ENCODE measurements at places on chromosomes 12 and 14.
A peak's percentile ranks its signal among the peaks of the same experiment; 100 is the strongest.

- no peak for DNase-seq
Observed at GRCh38 chr14:22296722-22297121, 292.3 kb downstream of the DAD1 start.

DNA sequence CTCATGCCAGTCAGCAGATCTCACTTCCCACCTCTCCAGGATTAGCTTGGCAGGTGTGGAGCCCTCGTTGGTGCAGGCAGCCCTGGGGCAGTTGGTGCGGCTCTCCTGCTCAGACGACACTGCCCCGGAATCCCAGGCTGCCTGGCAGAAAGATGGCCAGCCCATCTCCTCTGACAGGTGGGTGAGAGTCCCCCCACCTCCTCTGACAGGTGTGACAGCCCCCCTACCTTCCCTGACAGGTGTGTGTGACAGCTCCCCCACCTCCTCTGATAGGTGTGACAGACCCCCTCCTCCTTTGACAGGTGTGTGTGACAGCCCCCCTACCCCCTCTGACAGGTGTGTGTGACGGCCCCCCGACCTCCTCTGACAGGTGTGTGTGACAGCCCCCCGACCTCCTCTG lies 26.3 kb downstream of the PAPLN start:
- peak; percentile 68 for DNase-seq

GRCh38 chr12:57237596-57237931 lies 8.1 kb downstream of the SHMT2 start:
- DNase-seq = no peak

- no peak for DNase-seq
Observed at GRCh38 chr14:54489731-54490444, 1.1 kb upstream of the GMFB start.

GRCh38 chr14:63454863-63455622 lies 88.1 kb downstream of the PPP2R5E start:
- DNase-seq = no peak

DNA sequence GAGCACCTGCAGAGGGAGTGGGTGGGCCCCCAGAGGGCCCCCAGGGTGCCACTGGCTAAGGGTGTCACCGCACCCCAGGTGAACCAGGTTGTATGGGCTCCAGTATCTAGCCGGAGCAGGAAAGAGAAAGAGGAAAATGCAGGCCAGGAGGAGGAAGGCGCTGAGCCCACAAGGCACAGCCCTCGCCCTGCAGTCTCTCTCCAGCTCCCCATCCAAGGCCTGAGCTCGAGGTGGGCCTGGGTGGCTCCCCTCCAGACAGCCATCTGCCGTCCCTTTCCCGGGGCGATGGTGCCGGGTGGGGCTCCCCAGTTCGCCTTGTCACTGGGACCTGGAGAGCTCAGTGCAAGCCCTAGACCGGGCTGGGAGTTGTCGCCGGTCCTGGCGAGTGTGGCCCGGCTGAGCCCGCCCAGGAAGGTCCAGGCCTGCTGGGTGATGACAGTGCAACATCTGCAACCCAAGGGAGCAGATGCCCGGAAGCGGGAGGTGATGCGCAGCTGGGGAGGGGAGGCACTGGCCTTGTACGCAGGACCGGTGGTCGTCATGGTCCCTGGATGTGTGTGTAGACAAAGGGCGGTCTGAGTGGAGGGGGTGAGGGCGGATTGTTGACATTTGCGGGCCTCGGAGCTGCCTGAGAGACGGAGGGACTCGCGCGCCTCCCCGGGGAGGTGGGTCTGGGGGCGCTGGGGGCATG lies 716 bp downstream of the TMEM179 start:
- DNase-seq = no peak

DNA sequence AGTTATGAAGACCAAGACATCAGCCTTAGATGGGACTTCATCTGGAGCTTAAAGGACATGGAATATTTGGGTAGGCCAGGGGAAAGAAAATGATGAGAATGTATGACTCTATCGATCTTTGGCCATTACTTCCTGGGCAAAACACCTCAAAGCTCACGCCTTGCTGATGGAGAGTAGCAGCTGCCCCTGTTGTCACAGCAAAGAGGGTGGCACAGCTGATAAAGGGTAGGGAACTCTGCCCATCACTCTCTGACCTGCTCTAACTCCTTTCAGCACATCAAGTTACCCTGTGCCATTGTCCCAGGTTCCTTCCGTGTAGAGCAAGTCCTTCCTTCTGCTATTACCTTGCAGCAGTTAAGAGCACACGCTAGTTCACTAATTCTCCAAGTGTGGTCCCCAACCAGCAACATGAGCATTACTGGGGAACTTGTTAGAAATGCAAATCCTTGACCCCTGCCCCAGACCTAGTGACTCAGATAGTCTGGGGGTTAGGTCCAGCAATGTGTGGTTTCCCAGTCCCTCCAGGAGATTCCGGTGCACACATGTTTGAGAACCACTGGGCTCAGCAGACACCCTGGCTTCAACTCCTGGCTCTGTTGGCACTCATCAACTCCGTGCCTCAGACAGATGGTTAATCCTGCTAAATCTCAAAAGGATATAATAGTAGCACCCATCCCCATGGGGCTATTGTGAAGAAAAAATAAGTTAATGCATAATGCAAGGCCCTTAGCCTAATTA lies 93.7 kb upstream of the EEA1 start:
- DNase-seq = no peak

DNA sequence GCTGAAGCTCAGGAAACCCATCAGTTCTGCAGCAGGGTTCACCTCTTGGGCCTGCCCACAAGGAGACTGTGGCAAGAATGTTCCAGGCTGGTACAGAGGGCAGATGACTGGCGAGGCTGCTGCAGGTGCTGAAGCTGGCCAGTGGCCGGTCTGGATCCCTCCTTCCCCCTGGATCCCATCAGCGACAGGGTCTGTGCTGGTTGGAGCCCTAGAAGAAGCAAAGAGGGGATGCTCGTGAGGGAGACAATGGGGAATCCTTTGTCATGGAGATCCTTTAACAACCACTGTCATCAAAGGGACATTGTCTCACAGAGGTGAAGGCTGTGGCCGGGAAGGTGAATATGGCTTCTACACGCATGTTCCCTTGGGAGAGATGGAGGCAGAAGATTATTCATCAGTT lies 211.4 kb upstream of the TMEM132C start:
- DNase-seq = no peak

GRCh38 chr14:75648066-75648838 lies 12.4 kb downstream of the ERG28 start:
- DNase-seq = no peak

DNA sequence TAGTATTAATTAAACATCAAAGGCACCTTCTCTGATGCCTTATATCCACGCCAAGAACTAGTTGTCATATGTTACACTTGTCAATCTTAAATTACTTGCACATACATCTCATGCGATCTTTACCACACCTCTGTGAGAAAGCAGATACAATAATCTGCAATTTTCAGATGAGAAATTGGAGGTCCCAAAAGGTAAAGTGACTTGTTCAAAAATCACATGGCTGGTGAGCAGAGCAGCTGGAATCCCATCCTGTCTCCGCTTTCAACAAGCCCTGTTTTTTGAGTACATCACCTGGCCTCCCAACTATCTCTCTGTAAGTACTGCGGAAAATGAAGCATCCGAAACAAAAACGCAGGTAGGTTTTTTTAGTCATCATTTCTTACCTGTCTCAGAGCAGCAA lies 203.4 kb upstream of the FOXN3 start:
- DNase-seq = no peak

GRCh38 chr12:54387114-54387467 lies 2.6 kb upstream of the ZNF385A start:
- peak; percentile 87 for DNase-seq

- no peak for DNase-seq
Observed at GRCh38 chr14:88044444-88044758, 39.5 kb downstream of the GPR65 start.

DNA sequence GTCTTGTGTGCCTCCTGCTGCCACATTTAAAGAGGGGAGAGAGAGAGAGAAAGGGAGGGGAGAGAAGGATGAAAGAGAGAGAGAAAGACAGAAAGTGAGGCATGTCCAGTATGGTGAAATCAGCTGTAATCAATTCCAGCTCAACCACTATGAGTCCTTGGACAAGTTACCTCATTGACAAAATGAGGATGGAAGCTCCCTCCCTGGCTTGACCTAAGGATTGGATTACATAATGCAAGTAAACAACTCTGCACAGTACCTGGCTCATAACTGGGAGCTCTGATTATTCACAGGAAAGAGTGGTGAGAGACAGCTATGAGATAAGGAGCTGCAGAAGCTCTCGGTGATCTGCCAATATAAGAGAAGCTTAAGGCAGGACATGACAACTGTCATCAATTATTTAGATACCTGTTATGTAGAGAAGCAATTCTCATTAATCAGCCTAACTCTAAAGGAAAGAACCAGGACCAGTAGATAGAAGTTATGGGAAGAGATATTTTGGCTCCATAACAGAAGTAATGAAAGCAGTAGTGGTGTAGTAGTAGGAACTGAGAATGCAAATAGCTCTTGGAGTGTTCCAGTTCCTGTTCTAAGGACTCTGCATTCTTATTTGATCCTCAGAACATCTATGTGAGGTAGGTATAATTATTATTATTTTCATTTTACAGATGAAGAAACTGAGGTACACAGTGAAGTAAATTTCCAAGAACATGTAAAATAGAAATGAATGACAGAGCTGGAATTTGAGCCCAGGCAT lies 791.6 kb downstream of the DIO2 start:
- no peak for DNase-seq

GRCh38 chr12:94571556-94571955 lies 78.8 kb downstream of the TMCC3 start:
- no peak for DNase-seq

DNA sequence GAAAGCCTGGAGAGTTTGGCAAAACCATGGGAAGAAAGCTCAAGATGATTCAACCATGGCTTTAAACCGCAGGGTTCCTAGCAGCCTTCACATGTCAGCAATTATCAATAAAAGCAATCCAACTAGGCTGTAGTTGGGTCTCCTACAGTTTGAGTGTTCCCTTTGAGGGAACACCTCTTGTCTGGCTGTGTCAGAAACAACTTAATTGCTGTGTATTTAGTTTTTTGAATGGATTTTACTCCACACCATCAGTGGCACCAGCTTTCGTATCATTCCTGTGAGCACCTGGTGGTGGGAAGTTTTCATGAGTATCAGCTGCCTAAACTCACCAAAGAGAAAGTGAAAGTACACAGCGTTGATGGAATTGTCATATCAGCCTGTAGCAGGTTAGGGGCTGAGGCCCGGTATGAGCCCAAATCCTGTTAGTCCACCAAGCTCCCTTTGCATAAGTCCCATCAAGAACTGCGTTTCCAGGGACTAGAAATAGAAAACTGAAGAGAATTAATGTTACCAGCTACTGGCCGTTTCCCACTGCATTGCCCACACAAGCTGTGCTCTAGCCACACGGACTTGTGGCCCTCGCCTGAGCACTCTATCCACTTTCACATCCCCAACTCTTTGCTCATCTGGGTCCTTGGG lies 10.9 kb upstream of the IL26 start:
- DNase-seq = no peak

GRCh38 chr14:58904776-58905175 lies 267.0 kb downstream of the DACT1 start:
- DNase-seq = no peak
